ENCODE measurements at places on chromosomes 5 and 9.
A peak's percentile ranks its signal among the peaks of the same experiment; 100 is the strongest.

DNA sequence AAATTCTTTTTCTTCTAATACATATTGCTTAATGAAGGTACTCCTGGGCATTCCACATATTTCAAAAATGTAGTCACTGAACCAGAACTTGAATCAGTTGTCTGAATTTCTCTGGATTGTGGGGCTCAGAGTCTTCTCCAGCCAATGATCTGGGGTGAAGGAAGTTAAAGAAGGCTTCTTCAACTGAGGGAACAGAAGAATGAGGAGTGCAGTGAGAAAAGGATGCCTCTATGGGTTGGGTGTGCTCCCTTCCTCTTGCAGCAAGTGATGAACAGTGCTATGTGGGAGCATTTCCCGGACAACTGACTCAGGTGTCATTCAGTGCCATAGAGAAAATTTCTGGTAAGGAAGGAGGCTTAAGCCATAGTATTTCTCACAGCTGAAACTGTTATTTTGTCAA, 7.9 kb downstream of the LNPEP start:
- DNase-seq, result no peak

GRCh38 chr5:116402235-116402634, 172.4 kb downstream of the SEMA6A start:
- no peak for DNase-seq

GRCh38 chr5:68289498-68289897, 73.9 kb downstream of the PIK3R1 start:
- DNase-seq, result no peak

DNA sequence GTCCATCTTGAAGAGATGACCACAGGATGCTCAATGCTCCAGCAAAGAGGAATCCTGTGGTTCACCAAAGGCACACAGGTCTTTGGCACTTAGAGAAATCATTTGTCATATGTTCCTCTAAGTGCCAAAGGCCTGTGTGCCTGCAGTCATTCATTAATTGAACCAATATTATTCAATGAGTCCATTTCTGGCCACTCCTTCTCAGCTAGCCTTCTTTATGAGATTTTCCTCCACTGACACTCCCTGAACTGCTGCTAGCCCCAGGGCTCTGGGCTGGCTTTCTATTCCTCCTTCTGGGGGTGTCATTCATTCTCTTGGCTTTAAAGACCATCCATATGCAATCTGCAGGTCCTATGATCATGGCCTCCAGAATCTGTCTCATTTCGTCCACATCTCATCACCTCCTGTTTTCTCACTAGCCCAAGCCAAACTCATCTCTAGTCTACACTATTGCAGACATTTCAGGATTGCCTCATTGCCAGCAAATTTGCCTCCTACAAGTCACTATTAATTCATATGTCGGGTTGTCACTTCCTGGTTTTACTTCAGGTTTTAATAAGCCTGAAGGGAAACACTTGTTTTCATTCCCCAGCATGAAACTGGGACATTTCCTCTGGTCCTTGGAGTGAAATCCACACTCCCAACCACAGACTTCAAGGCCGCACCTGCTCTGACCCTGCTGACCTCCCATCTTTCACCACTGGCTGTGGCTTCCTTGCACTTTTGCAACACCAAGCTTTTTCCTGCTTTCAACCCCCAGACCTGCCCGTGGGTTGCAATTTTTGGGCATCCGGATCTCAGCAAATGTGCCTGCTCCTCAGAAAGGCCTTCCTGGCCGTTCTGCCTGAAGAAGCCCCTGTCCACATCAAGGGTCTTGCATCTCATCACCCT, 35.1 kb downstream of the KCNIP1 start:
- DNase-seq, result no peak

GRCh38 chr5:168184103-168184502, 107.3 kb upstream of the WWC1 start:
- no peak for DNase-seq

- no peak for DNase-seq
Observed at GRCh38 chr5:5738797-5739489, 316.5 kb downstream of the ICE1 start.

GRCh38 chr9:136546697-136547501, 1.1 kb upstream of the NOTCH1 start:
- DNase-seq, result peak; percentile 49

DNA sequence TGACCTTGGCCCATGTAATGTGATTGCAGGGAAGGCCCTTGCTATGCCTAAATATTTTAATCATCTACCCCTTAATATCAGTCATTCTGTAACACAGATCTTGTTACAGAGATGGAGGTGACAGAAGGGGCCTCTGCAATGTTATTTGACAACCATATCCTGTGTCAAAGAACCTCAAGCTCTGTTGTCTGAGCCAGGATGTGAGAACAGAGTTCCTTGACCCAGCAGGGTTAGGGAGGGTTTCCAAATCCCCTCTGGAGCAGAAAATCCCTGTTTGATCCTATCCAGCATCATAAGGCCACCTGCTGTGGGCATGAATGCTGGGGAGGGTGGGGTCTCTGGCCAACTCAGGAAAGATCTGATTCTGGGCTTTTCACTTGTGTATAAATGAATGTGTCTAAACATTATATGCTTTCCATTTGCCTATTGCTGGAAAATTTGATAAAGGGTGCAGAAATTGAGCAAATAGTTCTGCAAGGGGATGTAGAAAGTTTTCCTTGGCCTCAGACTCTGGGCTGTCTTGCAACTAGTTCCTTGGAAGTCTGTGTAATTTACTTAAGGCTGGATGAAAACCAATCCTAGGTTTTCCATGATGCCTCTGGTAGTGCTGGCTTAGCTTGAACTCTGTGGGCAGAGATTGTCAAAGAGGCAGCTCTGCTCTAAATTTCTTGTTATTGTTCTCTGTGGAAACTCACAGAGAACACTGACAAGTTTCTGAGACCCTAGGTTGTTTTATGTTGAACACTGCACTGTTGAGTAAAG, 71.0 kb downstream of the PGM5 start:
- no peak for DNase-seq

GRCh38 chr5:154587123-154588026, 109.3 kb upstream of the HAND1 start:
- no peak for DNase-seq

DNA sequence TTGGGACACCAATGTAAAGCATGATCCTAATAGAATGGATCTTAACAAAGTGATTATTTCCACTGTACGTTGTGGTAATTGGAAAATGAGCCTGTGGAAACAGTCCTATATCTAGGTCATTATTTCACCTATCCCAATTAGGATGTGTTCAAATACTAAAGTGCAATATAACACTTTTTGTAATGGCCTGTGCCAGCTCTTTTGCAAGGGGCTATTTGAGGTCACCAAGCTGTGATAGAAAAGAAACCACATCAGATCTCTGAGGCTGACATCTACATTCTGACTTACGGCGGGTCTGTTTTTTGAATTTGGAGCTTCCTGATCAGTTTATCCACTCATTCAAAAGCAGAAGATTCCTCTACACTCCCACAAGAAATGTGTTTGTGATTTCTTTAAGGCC, 150.0 kb downstream of the TLE1 start:
- no peak for DNase-seq

GRCh38 chr9:109118808-109119438, 824 bp downstream of the TMEM245 start:
- DNase-seq, result no peak

- DNase-seq, result peak; percentile 74
Observed at GRCh38 chr9:76369583-76369982, 24.6 kb downstream of the RFK start.

DNA sequence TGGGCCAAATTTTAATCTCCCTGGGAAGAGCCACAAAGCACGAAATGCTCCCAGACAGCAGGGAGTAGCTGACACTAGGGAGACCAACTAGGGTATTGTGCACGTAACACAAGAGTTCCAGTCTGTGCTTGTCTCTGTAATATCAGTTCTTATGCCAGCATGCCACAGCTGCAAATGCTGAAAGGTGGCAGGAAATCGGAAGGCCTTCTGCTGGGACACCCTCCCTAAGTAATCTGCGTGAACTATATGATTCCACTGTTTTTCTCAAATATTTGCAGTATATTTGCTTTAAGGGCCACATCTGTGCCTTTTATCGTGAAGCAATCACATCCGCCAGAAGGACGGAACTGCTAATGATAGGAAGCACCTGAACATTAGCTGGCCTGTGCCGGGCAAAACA, 12.6 kb downstream of the VLDLR start:
- no peak for DNase-seq

DNA sequence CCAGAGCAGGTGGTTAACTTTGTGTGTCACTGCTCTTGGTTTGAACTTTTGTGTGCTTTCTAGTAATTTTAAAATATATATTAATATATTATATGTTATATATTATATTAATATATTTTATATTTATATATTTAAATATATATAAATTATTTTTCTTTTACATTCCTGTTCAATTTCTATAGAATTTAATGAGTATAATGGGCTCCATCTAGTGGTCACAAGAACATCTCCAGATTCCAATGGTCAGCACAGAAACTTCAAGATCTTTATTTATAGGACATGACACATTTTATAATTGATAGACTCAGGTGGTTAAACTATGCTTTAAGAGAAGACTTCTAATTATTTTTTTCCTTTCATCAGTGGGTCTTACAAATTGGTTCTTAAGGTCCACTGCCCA, 39.1 kb downstream of the COL23A1 start:
- no peak for DNase-seq

DNA sequence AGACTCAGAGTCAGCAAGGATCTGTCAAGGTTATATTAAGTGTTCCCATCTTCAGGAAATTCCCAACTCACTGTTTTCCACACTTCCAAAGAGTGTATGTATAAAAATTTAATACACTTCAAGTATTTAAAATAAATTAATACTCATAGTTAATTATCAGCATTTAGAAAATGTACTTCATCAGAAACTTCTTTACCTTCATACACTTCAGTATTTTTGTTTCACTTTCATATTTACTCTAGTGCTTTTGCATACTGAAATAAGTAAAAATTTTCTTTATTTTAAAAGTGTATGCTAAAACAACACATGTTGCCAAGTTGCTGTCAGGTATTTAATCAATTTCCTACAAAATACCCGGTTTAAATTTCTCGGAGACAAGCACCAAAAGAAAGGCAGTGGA, 16.5 kb downstream of the RICTOR start:
- no peak for DNase-seq

DNA sequence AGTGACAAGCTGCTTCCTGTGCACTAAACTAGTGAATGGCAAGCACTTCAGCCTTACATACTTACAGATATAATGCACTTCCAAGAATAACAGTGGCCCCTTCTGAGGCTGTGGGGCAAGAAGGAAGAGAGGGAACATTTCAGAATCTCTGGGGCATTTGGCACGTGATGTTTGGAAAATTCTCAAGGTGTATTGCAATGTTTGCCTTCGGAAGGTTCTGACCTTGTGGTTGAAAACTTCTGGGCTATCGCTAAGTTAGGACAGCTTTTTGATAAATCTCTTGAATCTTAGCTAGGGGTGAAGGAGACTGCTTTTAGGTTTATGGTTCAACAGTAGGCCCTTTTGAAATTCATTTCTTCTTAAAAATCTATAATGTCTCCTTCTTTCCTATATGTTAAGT, 7.1 kb upstream of the FGF10 start:
- no peak for DNase-seq

DNA sequence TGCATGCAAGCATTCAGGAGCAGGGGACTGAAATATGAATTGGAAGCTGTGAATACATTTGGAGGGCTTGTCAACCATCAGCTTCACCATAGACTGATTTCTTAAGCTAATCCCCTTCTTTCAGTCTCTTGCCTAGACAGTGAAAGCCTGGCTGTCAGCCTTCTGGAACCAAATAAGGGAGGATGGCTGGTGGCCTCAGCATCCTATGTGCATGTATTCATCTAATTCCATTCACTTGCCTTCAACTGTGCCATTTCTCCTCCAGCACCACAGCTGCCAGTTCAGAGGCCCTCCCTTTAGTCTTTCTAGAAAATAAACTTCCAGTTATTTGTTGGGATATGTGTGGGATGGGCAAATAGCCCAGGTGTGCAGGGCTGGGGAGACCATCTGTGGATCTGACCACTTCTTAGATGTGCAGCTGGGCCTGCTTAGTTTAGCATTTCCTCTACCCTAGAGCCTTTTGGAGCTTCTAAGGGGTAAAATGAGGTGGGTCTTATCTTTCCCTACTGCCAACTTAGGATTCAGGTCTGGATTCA, 62.1 kb downstream of the AOPEP start:
- no peak for DNase-seq

DNA sequence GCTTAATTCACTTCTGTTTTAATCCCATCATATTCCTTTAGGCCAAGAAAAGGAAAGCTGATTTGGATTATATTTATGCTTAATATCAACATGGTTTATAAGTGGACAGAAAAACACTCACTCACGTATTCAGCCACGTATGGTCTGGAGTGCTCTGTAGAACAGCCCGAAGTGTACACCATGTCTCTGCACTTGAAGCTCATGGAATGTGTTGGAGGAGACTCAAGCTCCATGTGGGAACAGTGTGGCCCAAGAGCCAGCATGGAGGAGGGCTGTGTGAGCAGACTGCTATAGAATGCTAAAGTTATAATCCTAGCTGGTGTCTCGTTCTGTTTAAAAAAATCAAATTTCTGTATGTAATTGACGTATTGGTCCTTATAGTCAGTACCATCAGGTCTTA, 32.9 kb downstream of the OTULINL start:
- DNase-seq, result no peak

GRCh38 chr5:180868960-180869359, 7.9 kb upstream of the ZFP62 start:
- peak; percentile 29 for DNase-seq

- no peak for DNase-seq
Observed at GRCh38 chr5:170141636-170142035, 35.9 kb downstream of the FOXI1 start.

- no peak for DNase-seq
Observed at GRCh38 chr5:18142831-18143230, 508.6 kb downstream of the TAF11L14 start.

GRCh38 chr9:110880189-110880588, 158.1 kb downstream of the LPAR1 start:
- peak; percentile 62 for DNase-seq

DNA sequence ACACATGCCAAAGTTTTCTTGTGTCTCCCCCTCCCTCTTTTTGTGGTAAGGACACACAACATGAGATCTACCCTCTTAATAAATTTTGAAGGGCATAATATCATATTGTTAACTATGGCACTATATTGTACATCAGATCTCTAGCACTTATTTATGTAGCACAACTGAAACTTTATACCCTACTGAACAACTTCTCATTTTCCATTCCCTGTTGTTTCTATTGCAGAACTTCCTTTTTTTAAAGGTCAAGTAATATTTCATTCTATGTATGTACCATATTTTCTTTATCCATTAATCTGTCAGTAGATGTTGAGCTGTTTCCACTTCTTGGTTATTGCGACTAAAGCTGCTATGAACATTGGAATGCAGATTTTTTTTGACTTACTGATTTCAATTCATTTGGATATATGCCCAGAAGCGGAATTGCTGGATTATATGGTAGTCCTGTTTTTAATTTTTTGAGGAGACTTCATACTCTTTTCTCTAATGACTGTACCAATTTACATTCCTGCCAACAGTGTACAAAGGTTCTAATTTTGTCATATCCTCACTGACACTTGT, 305.3 kb downstream of the PRR16 start:
- no peak for DNase-seq

GRCh38 chr5:15799014-15799413, 299.0 kb downstream of the FBXL7 start:
- DNase-seq, result no peak

Measured in NCI-H2171 (cell line).